ENCODE measurements at places on chromosomes 16 and 17. TPM values are rescaled to one million over a fixed set of nuclear protein-coding genes. Genes with fewer than 3 reads are reported as not detected.
A peak's percentile ranks its signal among the peaks of the same experiment; 100 is the strongest.

- peak; percentile 52 for DNase-seq
Observed at GRCh38 chr17:43003542-43004172, 2.9 kb upstream of the IFI35 start.

Gene MT1M
- polyA plus RNA-seq = not detected

- peak; percentile 54 for DNase-seq
Observed at GRCh38 chr16:57994778-57995177, 5.7 kb downstream of the ZNF319 start.

DNA sequence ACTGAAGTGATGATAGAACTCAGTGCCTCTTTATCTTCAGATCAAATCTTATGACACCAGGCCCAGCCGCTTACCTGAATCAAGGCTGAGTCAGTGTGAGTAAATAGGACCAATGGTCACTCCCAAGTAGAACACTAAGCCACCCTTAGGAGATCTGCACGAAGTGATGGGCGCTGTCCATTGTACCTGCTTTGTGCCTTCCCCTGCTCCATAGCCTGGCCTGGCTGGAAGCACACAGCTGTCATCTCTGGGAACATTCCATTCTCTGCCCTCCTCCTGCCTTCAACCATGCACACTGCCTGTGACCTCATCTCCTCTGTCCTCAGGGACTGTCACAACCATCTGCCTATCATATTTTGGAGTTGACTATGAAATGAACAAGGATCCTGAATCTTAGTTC, 279.5 kb upstream of the ASIC2 start:
- no peak for DNase-seq

GRCh38 chr17:81859906-81860755, at the start of gene P4HB:
Gene P4HB, minus strand, starts transcription at chr17:81860535. Its CDS starts 64 bp downstream, at chr17:81860471.
- DNase-seq = peak; percentile 14

DNA sequence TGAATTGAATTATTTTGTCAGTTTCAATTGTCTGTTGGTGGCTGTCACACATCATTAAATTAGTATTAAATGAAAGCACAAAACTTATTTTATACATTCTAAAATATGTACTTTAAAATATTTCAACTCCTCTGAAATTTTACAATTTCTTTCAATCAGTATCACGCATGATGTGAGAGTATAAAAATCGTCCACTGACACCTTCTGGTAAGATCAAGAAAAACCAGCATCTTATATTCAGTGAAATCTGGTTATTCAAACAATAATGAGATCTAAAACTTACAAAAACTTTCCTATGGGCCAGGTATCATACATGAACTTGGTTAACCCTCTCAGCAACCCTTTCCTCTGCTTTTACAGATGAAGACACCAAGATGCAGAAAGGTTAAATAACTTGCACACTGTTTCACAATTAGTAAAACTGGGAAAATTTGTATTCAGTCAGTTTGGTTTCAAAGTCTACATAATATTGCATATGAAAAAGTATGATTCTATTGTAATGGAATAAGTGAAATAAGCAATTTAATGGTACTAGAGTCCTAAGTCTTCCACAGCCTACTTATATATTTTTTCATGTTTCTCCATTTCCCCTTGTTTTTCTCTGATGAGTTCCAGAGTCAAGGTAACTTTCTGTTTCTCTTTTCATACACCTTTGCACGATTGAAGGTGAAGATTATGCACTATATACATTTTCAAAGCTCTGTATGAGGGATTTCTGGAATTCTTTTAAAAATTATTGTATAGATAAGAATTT, 58.7 kb downstream of the EFCAB5 start:
- no peak for DNase-seq

- no peak for DNase-seq
Observed at GRCh38 chr17:27452828-27453227, 3.4 kb upstream of the KSR1 start.

GRCh38 chr16:58197314-58198012, 443 bp downstream of the CSNK2A2 start:
- DNase-seq = no peak

GRCh38 chr17:9291912-9292560, 270.7 kb downstream of the NTN1 start:
- DNase-seq = peak; percentile 45
